ENCODE measurements at places on chromosomes 6 and 20.

DNA sequence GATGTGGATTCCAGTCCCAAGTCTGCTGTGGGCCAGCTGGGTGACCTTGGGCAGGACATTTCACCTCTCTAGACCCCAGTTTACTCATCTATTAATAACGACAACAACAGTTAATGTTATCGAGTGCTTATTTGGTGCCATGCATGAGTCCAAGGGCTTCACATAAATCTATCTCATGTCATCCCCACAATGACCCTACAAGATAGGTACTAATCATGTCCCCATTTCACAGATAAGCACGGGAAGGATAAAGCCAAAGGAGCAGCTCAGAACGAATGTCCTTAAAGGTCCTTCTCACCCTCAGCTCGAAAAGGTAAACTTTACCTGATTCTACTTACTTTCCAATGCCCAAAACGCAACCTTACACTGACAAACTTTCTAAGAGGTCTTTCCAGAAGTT, 35.7 kb downstream of the TRAM2 start:
- DNase-seq: no peak

DNA sequence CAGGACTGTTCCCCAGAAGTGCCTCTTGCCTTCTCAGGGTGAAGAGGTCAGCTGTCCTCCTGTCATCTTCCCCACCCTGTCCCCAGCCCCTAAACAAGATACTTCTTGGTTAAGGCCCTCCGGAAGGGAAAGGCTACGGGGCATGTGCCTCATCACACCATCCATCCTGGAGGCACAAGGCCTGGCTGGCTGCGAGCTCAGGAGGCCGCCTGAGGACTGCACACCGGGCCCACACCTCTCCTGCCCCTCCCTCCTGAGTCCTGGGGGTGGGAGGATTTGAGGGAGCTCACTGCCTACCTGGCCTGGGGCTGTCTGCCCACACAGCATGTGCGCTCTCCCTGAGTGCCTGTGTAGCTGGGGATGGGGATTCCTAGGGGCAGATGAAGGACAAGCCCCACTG, 9.8 kb downstream of the PI16 start:
- no peak for DNase-seq

DNA sequence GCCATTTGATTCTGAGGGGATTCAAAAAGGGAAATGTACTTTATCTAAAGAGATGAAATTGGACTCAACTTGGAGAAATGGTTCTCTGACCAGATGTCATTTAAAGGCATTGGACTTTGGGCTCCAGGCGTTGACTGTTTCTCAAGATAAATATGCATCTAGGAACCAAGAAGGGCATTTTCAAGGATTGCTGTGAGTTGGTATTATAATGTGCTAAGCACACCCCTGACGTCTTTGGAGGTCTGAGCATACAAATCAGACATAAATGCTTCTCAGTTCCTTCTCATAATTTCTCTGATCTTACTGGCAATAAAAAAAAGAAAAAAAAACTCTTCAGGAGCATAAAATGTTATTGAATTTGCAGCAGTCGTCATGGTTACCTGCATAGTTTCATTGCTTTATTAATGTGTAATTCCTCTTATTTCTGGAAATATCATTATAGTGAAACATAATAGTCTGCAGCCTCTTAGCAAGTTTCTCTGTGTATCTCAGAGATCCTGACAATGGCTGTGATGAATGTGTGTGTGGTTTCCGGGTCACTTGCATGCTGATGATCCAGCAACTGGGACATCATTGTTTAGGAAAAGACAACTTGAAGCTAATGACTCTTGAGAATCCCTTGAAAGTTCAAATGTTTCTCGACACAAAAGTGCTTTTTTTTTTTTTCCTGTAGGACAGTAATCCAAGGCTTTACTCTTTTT, 136.0 kb downstream of the AIG1 start:
- DNase-seq: no peak

- no peak for DNase-seq
Observed at GRCh38 chr6:52643158-52643557, 27.8 kb upstream of the TMEM14A start.

DNA sequence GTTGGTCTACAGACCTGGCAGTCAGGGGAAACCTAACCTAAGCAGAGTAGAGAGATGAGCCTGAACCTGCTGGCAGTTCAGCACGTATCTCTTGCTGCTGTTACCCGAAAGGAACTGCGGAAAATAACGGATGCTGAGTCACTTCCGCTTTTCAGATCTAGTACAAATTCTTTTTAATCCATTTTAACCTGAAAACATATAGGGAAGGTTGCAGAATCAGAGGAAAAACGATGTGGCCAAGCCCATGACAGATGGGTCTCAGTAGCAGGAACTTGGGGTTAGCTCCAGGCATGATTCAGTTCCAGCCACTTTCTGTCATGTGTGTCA, 351.9 kb upstream of the PRND start:
- peak; percentile 46 for DNase-seq

DNA sequence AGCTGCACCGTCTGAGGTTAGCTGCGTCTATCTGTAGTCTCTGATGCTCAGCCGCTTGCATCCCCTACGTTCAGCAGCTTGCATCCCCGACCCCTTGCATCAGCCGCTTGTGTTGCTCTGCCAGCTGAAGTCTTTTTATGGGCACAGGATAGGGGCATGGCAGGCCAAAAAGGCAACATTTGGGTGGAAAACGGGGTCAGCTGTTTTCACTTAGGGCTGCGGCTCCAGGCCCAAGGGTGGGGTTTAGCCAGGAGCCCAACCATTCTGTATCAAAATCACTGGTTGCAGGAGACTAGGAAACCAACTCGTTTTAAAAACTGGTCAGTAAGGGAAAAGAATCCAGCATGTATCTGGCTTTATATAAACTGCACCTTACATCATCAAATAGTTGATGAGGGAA, 49.9 kb downstream of the FAM50B start:
- no peak for DNase-seq

- DNase-seq: no peak
Observed at GRCh38 chr20:59458645-59459044, 145.7 kb upstream of the PHACTR3 start.

GRCh38 chr6:74606582-74607071, 599.2 kb downstream of the COL12A1 start:
- DNase-seq: no peak

DNA sequence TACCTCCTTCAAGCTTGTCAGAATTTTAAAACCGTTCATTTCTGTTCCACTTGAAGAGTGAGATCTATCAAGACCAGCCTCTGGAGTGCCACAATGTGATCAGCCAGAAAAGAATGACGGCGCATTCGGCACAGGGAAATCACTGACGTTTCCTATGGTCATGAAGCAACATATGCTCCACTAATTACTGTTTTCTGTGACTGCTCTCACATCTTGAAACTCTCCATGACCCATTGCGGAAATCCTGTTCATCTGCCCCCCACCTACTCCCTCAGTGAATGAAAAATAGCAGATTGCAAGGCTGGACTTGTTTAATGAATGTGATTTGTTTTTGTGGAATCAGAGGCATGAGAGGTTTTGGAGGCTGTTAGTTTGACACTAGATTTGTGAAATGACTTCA, 53.2 kb downstream of the SAMD5 start:
- no peak for DNase-seq

GRCh38 chr6:92723390-92723931, 695.9 kb downstream of the EPHA7 start:
- DNase-seq: no peak

DNA sequence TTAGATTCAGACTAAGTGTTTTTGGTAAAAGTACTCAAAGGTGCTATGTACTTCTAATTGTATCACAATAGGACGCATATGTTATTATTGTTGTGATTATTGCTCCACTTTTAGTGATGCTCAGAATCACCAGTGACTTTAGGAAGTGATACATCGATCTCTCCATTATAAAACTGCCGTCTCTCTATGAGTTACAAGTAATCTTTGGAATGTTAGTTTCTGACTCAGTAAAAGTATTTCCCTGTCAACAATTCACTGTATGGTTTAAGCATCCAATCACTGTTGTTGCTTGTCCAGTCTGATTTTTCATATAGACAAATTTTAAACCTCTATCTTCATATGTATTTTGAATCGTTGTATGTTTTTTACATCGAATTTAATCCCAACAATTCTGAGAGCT, 9.4 kb downstream of the DCBLD1 start:
- no peak for DNase-seq

DNA sequence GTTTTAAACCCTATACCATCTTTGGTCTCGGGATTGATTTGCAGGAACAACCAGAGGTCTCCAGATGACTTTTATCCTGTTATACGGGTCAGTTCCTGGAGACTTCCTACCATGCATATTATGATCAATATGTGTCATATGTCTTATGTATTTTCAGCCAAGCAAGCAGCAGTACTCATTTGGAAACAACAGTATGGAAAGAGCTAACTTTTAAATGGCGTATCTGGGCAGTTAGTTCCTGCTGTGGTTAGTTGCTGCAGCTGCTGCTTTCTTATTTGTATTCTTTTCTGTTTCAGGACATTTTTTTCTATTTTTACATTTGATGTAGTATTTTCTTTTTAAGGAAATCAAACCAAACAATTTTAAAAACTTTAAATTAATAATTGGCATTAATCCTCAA, 207.5 kb downstream of the MANEA start:
- no peak for DNase-seq

- DNase-seq: no peak
Observed at GRCh38 chr20:32482442-32483261, 102.5 kb downstream of the NOL4L start.

DNA sequence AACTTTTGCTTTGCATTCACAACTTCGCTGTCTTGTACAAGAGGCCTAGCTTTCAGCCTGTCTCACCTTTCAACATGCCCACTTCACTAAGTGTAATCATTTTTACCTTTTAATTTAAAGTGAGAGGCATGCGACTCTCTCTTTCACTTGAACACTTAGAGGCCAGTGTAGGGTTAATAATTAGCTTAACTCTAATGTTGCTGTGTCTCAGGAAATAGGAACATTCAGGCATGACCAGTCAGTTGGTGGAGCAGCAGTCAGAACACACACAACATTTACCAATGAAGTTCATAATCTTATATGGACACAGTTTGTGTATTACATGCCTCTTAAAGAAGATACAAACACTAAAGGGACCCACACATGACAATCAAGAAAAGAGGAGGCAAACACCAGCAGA, 47.6 kb downstream of the HTR1B start:
- DNase-seq: no peak

Data from stimulated activated CD4-positive, alpha-beta T cell treated with anti-CD3 and anti-CD28 coated beads, TNF-alpha, amount 100 ng/mL, for 48 hours (primary cell).